Right hindlimb (tissue), 1 donor: ENCODE measurements at places on chromosomes 4 and X.

- DNase-seq, result no peak
These were observed 88.1 kb downstream of the CCSER1 start for GRCh38 chr4:90215286-90215685.

DNA sequence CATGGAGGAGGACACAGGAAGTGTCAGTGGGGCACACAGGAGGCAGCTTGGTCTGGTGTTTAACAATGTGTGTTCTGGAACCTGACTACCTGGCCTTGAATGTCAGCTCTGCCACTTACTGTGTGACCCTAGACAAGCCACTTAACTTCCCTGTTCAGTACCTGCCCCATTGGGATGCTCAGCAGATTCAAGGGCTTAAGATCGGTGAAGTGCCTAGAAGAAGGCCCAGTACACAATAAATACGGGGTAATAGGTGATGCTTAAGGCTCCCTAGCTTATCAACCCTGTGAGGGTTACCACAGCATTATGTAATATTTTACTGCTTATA lies 1.6 kb upstream of the CHIC2 start:
- no peak for DNase-seq

- DNase-seq, result no peak
These were observed 114.8 kb upstream of the VAMP7 start for GRCh38 chrX:155766321-155766720.

DNA sequence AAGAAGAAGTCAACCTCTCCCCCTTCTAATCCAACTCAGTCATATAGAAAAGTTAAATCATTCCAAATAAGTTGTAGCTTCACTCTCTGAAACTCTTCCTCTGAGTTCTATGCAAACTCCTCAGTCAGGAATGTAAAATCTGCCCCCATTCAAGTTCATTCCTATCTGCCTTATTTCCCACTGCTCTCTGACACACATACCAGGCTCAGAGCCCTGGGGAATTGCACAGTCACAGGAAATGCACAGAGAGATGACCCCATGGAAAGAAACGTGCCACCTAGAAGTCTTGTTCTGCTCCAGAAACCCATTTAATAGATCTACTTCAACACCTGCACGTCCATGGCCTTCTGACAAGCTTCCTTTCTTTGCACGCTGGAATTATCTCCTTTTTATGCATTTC lies 236.0 kb upstream of the VCX3A start:
- DNase-seq, result no peak

GRCh38 chr4:103904123-103904522 lies 184.3 kb upstream of the TACR3 start:
- no peak for DNase-seq

DNA sequence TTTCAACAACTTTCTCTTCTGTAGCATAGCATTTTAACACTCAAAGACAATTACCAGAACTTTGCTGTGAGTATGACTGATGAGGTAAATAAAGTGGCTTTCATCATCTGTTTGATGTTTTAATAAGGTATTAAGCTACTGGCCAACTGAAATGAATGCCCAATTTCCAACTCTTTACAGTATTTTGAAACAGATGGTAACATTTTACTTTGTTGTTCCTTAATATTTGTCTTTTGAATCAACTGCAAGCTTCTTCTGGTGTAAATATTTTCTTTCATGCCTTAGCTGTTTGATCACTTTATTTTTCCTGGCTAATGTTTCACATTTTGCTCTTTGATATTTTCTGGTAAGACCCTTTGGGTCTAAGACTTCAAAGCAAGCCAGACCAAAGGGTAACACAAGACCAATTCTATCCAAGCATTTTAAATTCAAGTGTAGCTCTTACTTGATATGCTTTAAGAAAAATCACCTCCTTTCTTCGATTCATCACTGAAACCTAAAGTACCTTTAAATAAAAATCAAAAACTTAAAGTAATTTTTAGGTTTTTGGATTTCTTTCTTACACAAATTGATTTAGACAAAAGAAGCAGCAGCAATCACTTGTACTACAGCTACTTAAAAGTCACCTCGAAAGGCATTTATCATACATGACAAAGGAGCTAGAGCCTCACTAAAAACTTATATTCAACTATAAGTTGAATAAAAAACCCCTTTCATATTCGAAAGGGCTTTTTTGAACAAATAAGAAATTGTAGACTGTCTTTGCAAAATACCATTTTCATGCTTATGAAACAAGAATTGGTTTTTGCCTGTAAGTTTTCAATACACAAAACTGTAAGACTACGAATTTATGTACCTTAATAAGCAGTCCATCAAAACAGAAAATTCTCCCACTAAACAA lies 57.6 kb downstream of the TBCK start:
- DNase-seq, result no peak

- DNase-seq, result no peak
These were observed 142.5 kb upstream of the MED14 start for GRCh38 chrX:40877887-40878286.

- no peak for DNase-seq
These were observed 7.7 kb downstream of the S100P start for GRCh38 chr4:6701371-6701770.

- DNase-seq, result no peak
These were observed 717.2 kb upstream of the ADGRL3 start for GRCh38 chr4:60482921-60483351.

DNA sequence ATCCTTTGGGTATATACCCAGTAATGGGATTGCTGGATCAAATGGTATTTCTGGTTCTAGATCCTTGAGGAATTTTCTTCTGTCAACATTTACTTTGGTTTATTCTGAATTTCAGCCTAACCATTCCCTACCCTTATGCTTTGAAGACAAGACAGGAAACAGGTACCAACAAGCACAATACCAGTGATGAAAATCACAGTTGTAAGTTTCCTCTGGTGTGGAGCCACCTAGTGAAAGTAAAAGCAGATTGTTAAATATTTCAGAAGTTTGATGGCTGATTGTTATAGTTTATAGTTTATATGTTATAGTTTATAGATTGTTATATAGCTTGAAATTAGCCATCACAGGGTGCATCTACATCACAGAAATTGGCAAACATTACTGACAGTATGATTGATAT lies 104.5 kb upstream of the AGA start:
- DNase-seq, result no peak

- no peak for DNase-seq
These were observed 650.0 kb upstream of the BOD1L1 start for GRCh38 chr4:14277505-14277904.

DNA sequence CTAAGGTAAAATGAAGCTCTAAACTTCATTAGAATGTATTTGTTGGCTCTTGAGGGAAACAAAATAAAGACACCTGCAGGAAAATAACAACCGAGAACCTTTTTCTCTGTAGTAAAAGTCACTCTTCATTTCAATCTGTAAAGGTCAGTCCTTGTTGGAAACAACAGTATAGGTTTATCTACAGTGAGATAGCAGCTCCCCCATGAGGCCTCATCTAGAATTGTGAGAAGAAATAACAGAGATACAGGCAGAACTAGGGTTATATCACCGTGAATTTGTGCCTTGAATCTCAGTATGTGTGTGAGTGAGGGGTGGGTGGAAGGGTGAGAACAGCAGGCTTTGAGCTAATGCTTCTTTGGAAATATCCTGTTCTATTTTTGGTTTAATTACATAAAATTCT lies 107.8 kb upstream of the FMR1 start:
- no peak for DNase-seq

- DNase-seq, result no peak
These were observed 185.8 kb upstream of the SLIT2 start for GRCh38 chr4:20065952-20066351.

- DNase-seq, result no peak
These were observed 158.0 kb upstream of the MED14 start for GRCh38 chrX:40893251-40893910.
